Sigmoid colon (tissue), 7 donors: ENCODE measurements at places on chromosomes 7 and 10. TPM values are rescaled to one million over a fixed set of nuclear protein-coding genes. Genes with fewer than 3 reads are reported as not detected.

DNA sequence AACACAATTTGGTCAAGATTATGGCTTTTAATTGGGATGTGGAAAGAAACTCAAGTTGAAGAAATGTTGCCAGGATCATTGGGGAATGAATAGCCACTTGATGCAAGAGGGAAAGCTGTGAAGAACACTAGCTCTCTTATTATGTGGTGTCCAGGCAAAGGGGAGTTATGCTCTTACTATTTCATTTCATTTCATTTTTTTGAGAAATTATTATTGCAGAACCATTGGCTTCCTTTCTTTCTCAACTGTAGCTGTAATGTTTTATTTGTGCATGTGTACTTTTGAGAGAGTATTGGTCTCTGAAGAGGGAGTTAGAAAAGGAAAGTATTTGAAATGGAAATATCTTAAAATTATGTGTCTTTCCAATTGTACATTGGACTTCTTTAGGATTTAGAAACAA lies 312.6 kb upstream of the BMPER start:
- H3K4me3 ChIP-seq: no peak overlapping the region
- H3K4me1 ChIP-seq: no peaks in the 10 kb centered on the region
- no peaks in the 10 kb centered on the region for H3K36me3 ChIP-seq
- H3K27ac ChIP-seq: no peak overlapping the region
- DNase-seq: no peak
- H3K27me3 ChIP-seq: no peaks in the 10 kb centered on the region

- no peak for DNase-seq
- H3K27ac ChIP-seq: peak overlapping the region; percentile 81
- no peak overlapping the region for H3K4me3 ChIP-seq
- H3K36me3 ChIP-seq: no peaks in the 10 kb centered on the region
- no peaks in the 10 kb centered on the region for H3K4me1 ChIP-seq
- H3K27me3 ChIP-seq: no peaks in the 10 kb centered on the region
These were observed 191.5 kb upstream of the CELF2 start for GRCh38 chr10:10826125-10826524.

GRCh38 chr7:80520199-80520598 lies 8.3 kb upstream of the GNAT3 start:
- no peaks in the 10 kb centered on the region for H3K27me3 ChIP-seq
- no peak for DNase-seq
- no peaks in the 10 kb centered on the region for H3K4me1 ChIP-seq
- no peaks in the 10 kb centered on the region for H3K36me3 ChIP-seq

DNA sequence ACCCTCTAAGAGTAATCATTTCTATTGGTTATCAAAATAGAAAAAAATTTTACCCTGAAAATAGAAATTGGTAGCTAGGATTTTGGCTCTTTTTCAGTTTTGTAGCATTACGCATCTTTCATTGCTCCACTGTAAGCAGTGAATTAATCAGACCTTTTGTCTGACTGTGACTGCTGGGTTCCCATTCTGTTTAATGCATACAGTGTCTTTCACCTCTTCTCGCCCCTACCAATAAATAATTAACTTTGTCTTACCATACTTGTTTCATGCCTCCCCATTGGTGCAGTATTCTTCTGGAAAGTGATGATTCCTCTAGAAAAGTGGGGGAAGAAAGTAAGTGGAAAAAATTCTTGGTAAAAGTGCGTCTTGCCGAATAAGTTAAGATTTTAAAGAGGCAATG lies 73.2 kb downstream of the AP3M1 start:
- no peaks in the 10 kb centered on the region for H3K27me3 ChIP-seq
- H3K27ac ChIP-seq: no peak overlapping the region
- H3K4me1 ChIP-seq: peaks cover 86% of the 10 kb centered on the region
- H3K36me3 ChIP-seq: peaks cover 22% of the 10 kb centered on the region

GRCh38 chr10:1116051-1116450 lies 59.9 kb downstream of the WDR37 start:
- DNase-seq: no peak
- H3K4me1 ChIP-seq: no peaks in the 10 kb centered on the region
- H3K27ac ChIP-seq: no peak overlapping the region
- H3K36me3 ChIP-seq: peaks cover 86% of the 10 kb centered on the region
- no peaks in the 10 kb centered on the region for H3K27me3 ChIP-seq

- peaks cover 8% of the 10 kb centered on the region for H3K27me3 ChIP-seq
- no peak for DNase-seq
- H3K4me3 ChIP-seq: no peak overlapping the region
- no peak overlapping the region for H3K27ac ChIP-seq
- H3K4me1 ChIP-seq: no peaks in the 10 kb centered on the region
- H3K36me3 ChIP-seq: no peaks in the 10 kb centered on the region
These were observed 85.9 kb upstream of the CXCL12 start for GRCh38 chr10:44470784-44471183.

- no peaks in the 10 kb centered on the region for H3K27me3 ChIP-seq
- no peak for DNase-seq
- H3K4me3 ChIP-seq: no peak overlapping the region
- no peaks in the 10 kb centered on the region for H3K36me3 ChIP-seq
- H3K27ac ChIP-seq: no peak overlapping the region
These were observed 54.8 kb downstream of the TFEC start for GRCh38 chr7:115975766-115976165.

DNA sequence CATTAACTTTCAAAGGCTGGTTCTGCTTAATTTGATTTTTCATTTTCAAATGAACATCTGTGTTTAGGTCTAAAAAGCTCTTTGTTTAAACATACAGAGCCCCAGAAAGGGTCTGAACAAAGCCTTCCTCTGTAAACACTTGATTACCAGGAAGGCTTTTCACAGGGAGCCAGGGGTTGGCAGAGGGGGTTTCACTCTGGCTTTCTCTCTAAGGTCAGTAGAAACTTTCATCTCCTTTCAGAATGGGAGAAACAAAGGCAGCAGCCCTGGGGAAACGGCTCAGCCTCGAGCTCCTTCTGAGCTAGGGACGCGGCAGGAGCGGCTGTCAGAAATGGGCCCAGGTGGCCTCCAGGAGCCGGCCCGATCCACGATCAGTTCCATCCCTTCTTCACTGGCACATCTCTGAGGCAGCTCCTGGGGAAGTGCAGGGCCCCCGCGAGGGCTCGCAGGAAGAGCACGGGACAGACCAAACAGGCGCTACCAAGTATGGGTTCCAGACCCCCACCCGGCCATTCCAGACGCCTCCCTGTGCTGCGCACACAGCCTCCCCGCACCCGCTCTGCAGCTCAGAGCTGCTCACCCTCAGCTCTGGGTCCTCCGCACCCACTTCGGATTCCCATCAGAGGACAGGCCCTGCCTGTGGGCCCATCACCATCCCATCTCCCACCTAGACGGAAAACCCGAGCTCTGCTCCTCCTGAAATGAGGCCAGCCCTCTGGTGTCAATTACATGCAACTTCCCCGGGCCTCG lies 124.1 kb downstream of the MAD1L1 start:
- no peak for DNase-seq
- no peak overlapping the region for H3K27ac ChIP-seq
- H3K36me3 ChIP-seq: no peaks in the 10 kb centered on the region
- H3K27me3 ChIP-seq: no peaks in the 10 kb centered on the region
- H3K4me3 ChIP-seq: no peak overlapping the region
- H3K4me1 ChIP-seq: no peaks in the 10 kb centered on the region

DNA sequence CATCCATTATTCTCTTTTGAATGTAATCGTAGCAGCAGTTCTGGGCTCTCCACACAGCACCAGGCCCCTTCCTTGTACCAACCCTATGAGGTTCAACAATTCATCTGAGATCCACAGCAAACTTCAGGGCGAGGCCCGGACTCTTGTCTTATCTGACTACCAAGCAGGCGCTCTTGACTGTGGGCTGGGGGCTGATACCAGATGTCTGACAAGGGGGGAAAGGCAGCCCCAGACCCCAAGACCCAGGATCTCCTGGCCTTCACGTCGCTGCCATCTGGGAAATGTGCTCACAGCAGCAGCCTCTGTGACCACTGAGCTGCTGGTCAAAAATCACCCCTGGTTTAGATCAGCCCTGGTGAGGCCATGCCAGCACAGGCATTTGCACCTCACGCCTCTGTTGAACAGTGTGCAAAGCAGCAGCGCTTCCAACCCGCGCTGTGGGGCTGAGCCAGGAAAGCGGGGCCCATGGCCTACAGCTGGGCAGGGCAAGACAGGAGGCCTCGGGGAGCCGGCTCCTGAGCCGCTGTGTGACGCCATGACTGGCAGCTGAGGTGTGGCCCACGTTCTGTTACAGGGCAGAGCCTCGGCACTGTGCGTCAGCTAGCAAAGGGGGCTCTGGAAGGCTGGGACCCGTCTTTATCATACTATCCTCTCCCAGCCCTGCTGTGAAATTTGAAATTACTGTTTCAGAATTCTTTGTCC lies 143.9 kb downstream of the PAXIP1 start:
- H3K36me3 ChIP-seq: peaks cover 6% of the 10 kb centered on the region
- H3K4me3 ChIP-seq: no peak overlapping the region
- DNase-seq: peak; percentile 56
- H3K4me1 ChIP-seq: no peaks in the 10 kb centered on the region
- no peak overlapping the region for H3K27ac ChIP-seq
- no peaks in the 10 kb centered on the region for H3K27me3 ChIP-seq

DNA sequence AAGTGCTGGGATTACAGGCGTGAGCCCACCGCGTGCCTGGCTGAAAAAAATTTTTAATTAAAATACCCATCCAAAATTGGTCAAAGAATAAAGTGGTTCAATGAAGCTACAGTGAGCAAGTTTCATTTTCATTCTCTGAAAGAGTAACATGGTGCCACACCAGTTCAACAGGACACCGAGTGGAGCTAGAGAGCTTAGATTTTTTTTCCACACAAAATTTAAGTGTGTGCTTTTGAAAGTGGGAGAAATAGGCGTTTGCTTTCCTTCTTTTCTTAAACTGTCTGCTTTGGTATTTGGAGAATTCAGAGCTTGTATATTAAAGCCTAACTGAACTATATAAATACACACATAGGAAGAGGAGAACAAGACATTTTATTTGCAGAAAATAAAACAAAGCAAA lies 43.4 kb downstream of the BPGM start:
- H3K4me1 ChIP-seq: peaks cover 57% of the 10 kb centered on the region
- H3K36me3 ChIP-seq: no peaks in the 10 kb centered on the region
- H3K4me3 ChIP-seq: peak overlapping the region; percentile 38
- H3K27me3 ChIP-seq: no peaks in the 10 kb centered on the region
- no peak for DNase-seq

DNA sequence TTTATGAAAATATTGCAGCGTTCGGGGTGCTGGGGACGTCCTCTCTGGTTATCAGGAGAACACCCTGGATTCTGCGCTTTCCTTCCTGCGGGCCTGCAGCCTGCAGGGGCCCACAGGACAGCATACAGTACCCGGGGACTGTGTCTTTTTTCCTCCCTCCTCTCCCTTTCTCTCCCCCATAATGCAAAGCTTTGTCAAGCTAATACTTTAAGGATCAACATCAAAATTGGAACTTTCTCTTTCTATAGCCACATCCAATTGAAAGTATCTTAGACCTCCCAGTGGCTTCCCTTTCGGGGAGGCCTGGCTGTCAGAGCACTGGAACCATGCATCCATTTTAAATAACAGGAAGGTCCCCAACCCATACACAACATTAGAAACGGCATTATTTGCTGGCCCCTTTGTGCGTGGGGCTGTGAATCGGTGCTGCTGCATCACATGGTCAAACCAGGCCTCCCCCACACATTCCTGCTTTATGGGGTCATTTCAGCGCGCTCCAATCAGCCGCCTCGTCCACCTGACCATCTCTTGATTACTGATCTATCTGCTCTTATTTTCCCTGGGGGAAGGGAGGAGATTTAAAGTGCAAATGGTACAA lies 505.1 kb downstream of the DNAJB6 start:
- no peaks in the 10 kb centered on the region for H3K36me3 ChIP-seq
- no peak overlapping the region for H3K27ac ChIP-seq
- no peaks in the 10 kb centered on the region for H3K4me1 ChIP-seq
- no peak for DNase-seq
- H3K4me3 ChIP-seq: no peak overlapping the region
- H3K27me3 ChIP-seq: no peaks in the 10 kb centered on the region

GRCh38 chr7:4612939-4613841 lies 68.9 kb upstream of the FOXK1 start:
- peak overlapping the region; percentile 68 for H3K27ac ChIP-seq
- peak overlapping the region; percentile 18 for H3K4me3 ChIP-seq
- no peaks in the 10 kb centered on the region for H3K36me3 ChIP-seq
- DNase-seq: peak; percentile 72

- H3K4me3 ChIP-seq: no peak overlapping the region
- no peaks in the 10 kb centered on the region for H3K4me1 ChIP-seq
- no peak for DNase-seq
- H3K36me3 ChIP-seq: no peaks in the 10 kb centered on the region
- H3K27me3 ChIP-seq: no peaks in the 10 kb centered on the region
- H3K27ac ChIP-seq: no peak overlapping the region
These were observed 50.2 kb downstream of the CDK1 start for GRCh38 chr10:60828489-60828852.

GRCh38 chr10:74502963-74503608 lies 323.3 kb upstream of the KAT6B start:
- H3K27ac ChIP-seq: no peak overlapping the region
- no peaks in the 10 kb centered on the region for H3K4me1 ChIP-seq
- DNase-seq: no peak
- no peaks in the 10 kb centered on the region for H3K36me3 ChIP-seq
- H3K27me3 ChIP-seq: no peaks in the 10 kb centered on the region

DNA sequence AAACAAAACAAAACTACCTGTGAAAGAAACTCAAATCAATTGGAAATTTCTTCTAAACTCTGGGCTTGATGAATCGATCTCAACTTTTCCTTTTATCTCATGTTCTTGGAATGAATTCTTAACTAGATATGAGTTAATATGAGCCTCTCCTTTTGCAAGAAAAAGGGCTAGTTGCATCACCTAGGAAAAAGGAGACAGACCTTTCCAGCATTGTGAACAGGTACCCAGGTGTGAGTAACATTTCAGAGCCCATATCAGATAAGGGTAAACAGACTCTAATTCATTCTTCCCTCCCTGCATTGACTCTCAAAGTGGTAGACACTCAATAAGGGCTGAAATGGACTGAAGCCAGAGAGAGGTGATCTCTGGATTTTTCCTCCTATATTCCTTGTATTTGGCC lies 103.8 kb upstream of the AGR3 start:
- H3K4me1 ChIP-seq: no peaks in the 10 kb centered on the region
- no peak overlapping the region for H3K27ac ChIP-seq
- DNase-seq: no peak
- no peaks in the 10 kb centered on the region for H3K36me3 ChIP-seq

SAMD9 gene
- total RNA-seq: 7.5 TPM

PKD2L1 gene
- total RNA-seq: not detected

HOXA2 gene
- total RNA-seq: 3.3 TPM

TRPV5 gene
- total RNA-seq: not detected

TMEM229A gene
- total RNA-seq: not detected

C10orf143 gene
- total RNA-seq: 8.7 TPM

NUDCD3 gene
- total RNA-seq: 46.1 TPM

ATG9B gene
- total RNA-seq: not detected

TIMM23B gene
- total RNA-seq: 25.3 TPM
